GOT3 (cell line): ENCODE measurements at places on chromosomes 2 and 18.

GRCh38 chr2:46428911-46429436, 50.4 kb upstream of the TMEM247 start:
- no peak for DNase-seq

DNA sequence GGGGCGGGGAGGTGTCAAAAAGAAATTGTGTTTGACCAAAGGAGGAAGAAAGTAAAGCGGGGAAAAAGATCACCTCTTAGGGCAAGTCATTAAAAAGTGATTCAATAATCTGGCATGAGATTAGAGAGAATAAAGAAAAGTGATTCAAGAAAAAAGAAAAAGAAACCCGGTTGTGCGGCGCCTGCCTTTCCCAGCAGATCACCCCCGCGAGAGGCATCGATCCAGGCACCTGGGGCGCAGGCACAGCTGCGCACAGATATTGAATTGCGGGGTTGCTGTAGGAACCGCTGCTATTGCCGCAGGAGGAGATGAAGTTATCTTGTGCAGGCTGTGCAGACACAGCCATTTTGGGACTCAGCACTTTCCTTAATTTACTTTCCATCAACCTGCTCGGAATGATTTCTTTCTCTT, 71.2 kb downstream of the PLB1 start:
- no peak for DNase-seq

GRCh38 chr2:30807249-30807648, at the start of gene CAPN13:
CAPN13 (minus strand) TSS chr2:30807446; CDS start chr2:30787325, 20,121 bp downstream.
- DNase-seq: no peak

- DNase-seq: no peak
Observed at GRCh38 chr2:117956036-117956796, 57.7 kb downstream of the CCDC93 start.

DNA sequence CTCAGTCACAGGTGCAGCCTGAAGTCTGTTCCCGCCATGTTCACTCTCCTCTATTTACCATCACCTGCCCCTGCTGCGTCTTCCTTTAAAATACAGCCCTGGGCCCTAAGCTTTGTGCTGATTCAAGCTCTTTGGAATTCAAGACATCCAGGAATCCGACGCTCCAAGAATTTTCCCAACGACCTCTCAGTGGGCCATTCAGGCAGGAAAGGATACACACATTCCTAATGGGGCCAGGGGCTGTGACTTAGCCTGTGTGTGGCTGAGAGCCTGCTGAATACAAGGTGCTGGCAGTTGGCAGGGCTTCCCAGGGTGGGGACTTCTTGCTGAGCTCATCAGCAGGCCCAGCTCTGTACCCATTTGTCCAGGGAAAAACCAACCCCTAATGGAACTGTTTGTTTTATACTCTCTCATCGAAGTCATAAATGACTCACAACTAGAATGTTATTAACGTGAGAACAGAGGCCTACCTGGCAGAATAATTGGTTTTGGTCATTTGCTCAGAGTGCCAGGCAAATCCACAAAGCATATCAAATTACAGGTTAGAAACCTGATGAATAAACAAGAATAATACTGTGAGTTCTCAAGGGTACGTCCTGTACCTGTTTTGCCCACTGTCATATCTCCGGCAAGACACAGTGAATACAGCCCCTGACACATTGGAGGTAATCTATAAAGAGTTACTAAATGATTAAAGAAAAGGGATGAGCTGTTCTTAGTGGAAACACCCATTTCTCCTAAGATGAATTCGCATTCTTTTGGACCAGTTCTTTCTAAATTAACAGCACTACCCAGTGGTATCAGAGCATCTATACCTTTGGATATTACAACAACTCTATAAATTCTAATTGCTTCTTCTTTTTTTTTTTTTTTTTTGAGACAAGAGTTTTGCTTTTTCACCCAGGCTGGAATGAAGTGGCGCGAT, 12.6 kb upstream of the KCMF1 start:
- no peak for DNase-seq

- no peak for DNase-seq
Observed at GRCh38 chr2:143255899-143256298, 126.7 kb downstream of the ARHGAP15 start.

DNA sequence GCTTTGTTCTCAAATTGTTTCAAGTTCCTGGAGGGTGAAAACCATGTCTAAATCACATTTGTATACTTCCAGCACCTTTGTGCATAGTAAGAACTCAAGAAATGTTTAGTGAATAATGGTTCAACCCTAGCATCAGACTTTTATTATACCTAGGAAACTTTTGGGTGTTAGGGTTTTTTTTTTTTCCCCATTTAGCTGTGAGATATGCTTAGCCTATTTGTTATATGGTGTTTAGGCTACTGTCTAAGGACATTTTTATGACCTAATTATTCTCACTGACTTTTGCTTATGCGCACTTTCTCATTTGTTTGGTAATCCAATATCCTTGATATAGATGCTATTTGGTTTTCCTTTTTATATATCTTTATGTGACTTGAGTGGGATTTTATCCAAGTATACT, 164.7 kb downstream of the PHLPP1 start:
- no peak for DNase-seq

DNA sequence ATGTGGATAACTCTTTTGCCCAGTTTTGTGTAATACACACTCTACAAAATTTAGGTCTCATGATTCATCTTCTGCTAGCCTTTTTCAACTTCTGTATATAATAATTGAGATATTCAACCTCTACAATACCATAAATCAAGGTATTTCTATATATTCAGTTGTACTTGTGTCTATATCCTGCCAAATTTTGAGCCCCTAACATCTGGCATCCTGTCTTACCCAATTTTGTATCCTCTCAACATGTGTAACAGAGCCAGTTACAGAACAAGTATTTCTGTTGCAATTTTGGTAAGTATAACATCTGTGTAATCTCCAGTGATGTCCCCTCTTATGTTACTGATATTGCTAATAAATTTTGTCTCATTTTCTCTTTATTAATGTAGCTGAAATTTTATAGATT, 145.8 kb downstream of the TRIB2 start:
- DNase-seq: no peak

- DNase-seq: no peak
Observed at GRCh38 chr18:24754583-24755253, 294.3 kb downstream of the HRH4 start.

GRCh38 chr2:64268330-64269048, 124.3 kb upstream of the PELI1 start:
- no peak for DNase-seq

DNA sequence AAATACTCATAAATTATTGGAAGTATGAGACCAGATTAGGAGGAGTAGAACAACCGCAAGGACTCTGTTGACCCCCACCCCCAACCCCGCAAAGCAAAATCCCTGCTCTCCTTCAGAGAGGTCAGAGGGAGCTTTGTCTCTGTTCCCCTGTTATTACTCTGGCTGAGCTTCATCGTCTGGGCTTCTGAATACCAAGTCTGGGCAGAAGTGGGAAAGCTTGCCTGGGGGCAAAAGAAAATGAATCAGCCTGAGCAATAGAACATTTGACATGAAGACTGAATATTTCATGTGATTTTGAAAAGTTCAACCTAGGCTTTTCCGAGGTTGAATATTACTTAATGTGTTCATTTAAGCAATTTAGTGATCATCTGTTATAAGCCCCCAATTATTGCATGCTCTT, 114.6 kb upstream of the ARHGAP28 start:
- no peak for DNase-seq

GRCh38 chr2:20451761-20452499, 5.1 kb downstream of the RHOB start:
- no peak for DNase-seq

DNA sequence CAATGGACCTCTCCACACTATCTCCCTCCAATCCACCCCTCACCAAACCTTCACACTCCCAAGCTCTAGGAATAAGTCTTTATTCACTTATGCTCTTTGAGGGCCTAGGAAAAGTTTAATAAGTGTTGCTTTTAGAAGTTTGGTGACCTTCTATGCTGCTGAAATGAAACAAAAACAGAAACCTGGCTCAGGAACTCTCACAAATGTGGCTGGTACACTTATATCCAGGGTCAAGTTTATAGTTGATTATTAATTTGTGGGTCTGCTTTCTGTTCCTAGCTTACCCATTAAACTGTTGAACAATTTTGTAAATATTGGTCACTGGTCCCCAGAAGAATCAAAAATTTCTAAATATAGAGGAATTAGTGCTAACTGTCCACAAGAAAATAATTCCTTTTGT, 14.2 kb upstream of the ANKRD44 start:
- DNase-seq: no peak

- no peak for DNase-seq
Observed at GRCh38 chr18:31044926-31045325, 2.4 kb upstream of the DSC3 start.

DNA sequence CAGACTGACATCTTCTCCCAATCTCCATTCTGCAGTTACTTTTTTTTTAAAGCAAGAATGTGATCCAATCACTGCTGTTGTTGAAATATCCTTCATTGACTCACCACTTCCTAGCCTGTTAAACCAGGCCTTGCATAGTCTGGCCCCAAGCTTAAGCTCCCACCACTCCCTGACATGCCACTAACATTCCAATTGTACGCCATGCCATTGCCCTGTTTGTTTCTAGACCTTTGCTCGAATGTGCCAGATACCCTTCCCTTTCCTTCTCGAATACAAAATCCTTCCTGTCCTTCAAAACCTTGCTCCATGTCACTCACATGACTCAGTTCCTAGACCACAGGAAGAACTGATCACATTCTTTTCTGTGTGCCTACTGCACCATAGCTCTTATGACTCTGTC, 224.2 kb downstream of the CYRIA start:
- no peak for DNase-seq

DNA sequence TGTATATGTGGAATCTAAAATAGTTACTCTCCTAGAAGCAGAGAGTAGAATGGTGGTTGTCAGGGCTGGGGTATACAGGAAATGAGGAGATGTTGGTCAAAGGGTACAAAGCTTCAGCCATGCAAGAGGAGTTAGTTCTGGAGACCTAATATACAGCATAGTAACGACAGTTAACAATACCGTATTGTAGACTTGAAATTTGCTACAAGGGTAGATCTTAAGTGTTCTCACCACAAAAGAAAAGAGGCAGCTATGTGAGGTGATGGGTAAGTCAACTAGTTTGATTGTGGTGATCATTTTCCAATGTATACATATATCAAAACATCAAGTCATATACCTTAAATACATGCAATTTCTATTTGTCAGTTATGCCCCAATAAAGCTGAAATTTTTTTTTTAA, 98.2 kb upstream of the CYP1B1 start:
- DNase-seq: no peak

GRCh38 chr2:229798446-229799155, 84.2 kb upstream of the DNER start:
- no peak for DNase-seq

DNA sequence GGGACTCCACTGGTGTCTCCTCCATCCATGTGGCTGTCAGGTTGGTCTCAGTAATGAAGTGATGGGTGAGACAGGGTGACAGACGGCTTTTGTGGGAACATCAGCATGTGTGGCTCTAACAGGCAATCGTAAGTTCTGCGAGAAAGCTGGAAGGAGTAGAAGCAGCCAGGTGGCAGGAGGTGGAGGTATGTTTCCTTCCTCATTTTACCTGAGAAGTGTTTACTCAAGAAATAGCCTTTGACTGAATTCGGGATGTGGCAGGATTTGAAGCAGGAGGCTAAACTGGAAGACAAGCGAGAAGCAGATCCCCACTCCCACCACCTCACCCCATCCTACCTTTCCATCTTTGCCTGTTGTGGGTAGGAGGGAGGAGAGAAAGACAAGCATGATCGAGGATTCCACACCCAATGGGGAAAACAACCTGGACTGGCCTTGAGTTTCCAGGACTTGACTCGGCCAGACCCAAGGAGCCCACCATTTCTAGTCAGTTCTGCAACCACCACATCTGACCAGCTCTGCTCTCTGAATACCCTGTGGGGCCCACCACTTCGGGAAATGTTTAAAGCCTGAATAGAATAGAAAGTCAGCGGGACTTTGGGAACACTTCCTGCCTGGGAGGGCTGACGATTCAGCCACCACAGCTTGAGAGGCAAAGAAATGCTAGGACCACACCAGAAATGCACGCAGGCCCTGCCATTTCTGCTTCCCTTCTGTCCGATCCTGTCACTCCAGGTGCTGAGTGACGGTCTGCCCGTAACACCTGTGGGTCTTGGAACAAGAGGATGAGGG, 1.2 kb downstream of the ABCG8 start:
- DNase-seq: no peak

GRCh38 chr18:79518683-79519128, 123.0 kb downstream of the NFATC1 start:
- DNase-seq: no peak

- no peak for DNase-seq
Observed at GRCh38 chr18:65477455-65477854, 273.4 kb upstream of the CDH7 start.

DNA sequence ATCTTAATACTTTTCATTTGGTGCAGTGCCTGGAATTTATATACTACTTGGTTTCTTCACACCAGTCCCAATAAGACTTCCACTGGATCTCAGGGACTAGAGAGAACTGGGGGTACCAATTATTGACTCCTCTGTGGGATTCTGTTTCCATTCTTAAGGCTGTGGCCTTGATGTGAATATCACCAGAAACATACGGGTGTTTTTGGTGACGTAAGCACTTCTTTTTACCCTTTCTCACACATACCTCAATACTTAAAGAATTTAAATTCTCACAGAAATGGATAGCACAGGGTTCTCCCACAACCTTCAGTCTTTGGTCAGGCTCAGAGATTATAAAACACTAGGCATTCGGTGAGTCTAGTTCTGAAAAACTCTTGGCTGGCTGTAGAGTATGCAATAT, 84.1 kb downstream of the SUCLG1 start:
- DNase-seq: no peak

DNA sequence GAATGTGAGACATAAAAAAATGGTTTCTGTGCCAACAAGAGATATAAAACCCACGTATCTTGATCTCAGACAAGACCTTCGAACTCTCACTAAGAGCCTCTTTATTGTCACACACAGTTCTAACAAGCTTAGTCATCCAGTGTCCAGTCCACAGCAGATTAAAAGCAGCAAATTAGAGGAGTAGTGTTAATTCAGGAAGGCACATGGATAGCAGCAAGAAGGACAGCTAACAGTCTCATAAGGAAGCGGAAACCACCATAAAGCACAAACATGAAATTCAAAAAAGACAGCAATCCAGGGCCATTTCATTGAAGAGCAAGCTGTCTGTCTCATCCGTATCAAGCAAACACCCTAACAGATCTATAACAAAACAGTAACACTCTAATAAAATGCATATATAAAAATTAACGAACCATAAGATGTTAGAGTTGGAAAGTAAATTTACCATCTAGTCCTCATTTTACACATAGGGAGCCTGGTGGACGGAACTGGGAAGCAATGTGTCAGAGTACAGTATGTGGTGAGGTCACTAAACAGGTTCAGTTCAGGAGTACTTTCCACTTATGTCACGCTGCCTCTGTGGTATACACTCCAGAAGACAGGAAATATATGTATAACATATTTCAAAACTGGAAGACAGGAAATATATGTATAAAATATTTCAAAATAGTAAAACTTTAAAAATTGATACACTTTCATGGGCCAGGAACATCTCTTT, 18.3 kb downstream of the AAK1 start:
- DNase-seq: no peak

- peak; percentile 33 for DNase-seq
Observed at GRCh38 chr2:73085691-73086090, 14.2 kb upstream of the SFXN5 start.
